ENCODE measurements at places on chromosomes 2 and 18. TPM values are rescaled to one million over a fixed set of nuclear protein-coding genes. Genes with fewer than 3 reads are reported as not detected.

Gene SPRED2
- 4.3 TPM for total RNA-seq

Gene TANC1
- 0.35 TPM for total RNA-seq

Gene CPO
- 0.21 TPM for total RNA-seq

Gene TEX44
- total RNA-seq: not detected

Gene ZNF385B
- not detected for total RNA-seq

Gene CRYGD
- not detected for total RNA-seq

Gene LYG1
- 1.5 TPM for total RNA-seq

Gene NT5DC4
- total RNA-seq: 1.2 TPM

Gene FEV
- not detected for total RNA-seq

Gene FHL2
- total RNA-seq: 2.2 TPM

Gene SH3YL1
- total RNA-seq: 37.8 TPM

Gene AFF3
- total RNA-seq: 0.39 TPM

Gene PJVK
- total RNA-seq: 8.7 TPM

Gene PLGLB1
- 4.4 TPM for total RNA-seq

Gene FAM110C
- 0.72 TPM for total RNA-seq

Gene SERPINB4
- not detected for total RNA-seq

Gene CCDC121
- not detected for total RNA-seq

Gene GREB1L
- total RNA-seq: not detected

Gene POLE4
- 47.8 TPM for total RNA-seq

Gene APCDD1
- not detected for total RNA-seq

Gene NYAP2
- total RNA-seq: not detected

Gene INPP5D
- 64.8 TPM for total RNA-seq

Gene DNAH6
- 1.5 TPM for total RNA-seq

Gene C2orf72
- 0.84 TPM for total RNA-seq

Gene MC4R
- total RNA-seq: not detected

Gene EN1
- total RNA-seq: not detected

Gene GALNT14
- total RNA-seq: 0.67 TPM

Gene TMEM17
- total RNA-seq: 0.32 TPM

Gene GAREM2
- 1.4 TPM for total RNA-seq

Gene HES6
- 2.0 TPM for total RNA-seq

Gene PLB1
- 0.72 TPM for total RNA-seq

Gene MALL
- not detected for total RNA-seq

Gene MAPRE3
- 5.3 TPM for total RNA-seq

Gene IL1R1
- 14.3 TPM for total RNA-seq

Gene ESCO1
- total RNA-seq: 23.0 TPM

Gene ICOS
- total RNA-seq: 145 TPM

Gene SH2D6
- total RNA-seq: 4.0 TPM

Gene ABCG5
- total RNA-seq: not detected

Gene ANKRD29
- not detected for total RNA-seq

Gene ECEL1
- 2.5 TPM for total RNA-seq

Gene ATOH8
- not detected for total RNA-seq

Gene CHMP1B
- total RNA-seq: 29.8 TPM

Gene STK36
- total RNA-seq: 22.1 TPM

Gene SOX11
- total RNA-seq: not detected

Gene CSRNP3
- not detected for total RNA-seq

Gene RGPD4
- not detected for total RNA-seq

Gene HOXD13
- total RNA-seq: not detected

Gene BCL11A
- 1.00 TPM for total RNA-seq

Gene C2orf66
- total RNA-seq: 0.38 TPM

Gene COL4A3
- 0.39 TPM for total RNA-seq

Gene CYTIP
- total RNA-seq: 444 TPM

Gene RAB17
- 0.09 TPM for total RNA-seq

Gene MTIF2
- total RNA-seq: 49.8 TPM

Gene KCTD18
- total RNA-seq: 23.5 TPM

Gene TUBB8B
- not detected for total RNA-seq

Gene ANKMY1
- total RNA-seq: 44.9 TPM

Gene CFC1
- not detected for total RNA-seq

Gene FBXO36
- 2.1 TPM for total RNA-seq
